ENCODE measurements at places on chromosomes 2 and 18. TPM values are rescaled to one million over a fixed set of nuclear protein-coding genes. Genes with fewer than 3 reads are reported as not detected.

RAX gene
- not detected for total RNA-seq

TCF23 gene
- 0.10 TPM for total RNA-seq

DUSP19 gene
- total RNA-seq, result 12.1 TPM

DYSF gene
- total RNA-seq, result 49.2 TPM

IRS1 gene
- 24.1 TPM for total RNA-seq

OSBPL6 gene
- total RNA-seq, result 4.6 TPM

KCNJ3 gene
- 2.0 TPM for total RNA-seq

PARD6G gene
- total RNA-seq, result 4.0 TPM

AQP12B gene
- total RNA-seq, result not detected

UGT1A3 gene
- not detected for total RNA-seq

POTEI gene
- total RNA-seq, result not detected

RAB11FIP5 gene
- 19.4 TPM for total RNA-seq

FOXI3 gene
- not detected for total RNA-seq

KCNE4 gene
- total RNA-seq, result 3.0 TPM

ERMN gene
- not detected for total RNA-seq

GALNT3 gene
- 0.17 TPM for total RNA-seq

LYPD6 gene
- 0.30 TPM for total RNA-seq

Measured in left ventricle myocardium superior (tissue), 1 donor.